CD4-positive, alpha-beta T cell treated with Interleukin-17A for 4 hours (primary cell): ENCODE measurements at places on chromosomes 1 and 21.
A peak's percentile ranks its signal among the peaks of the same experiment; 100 is the strongest.

DNA sequence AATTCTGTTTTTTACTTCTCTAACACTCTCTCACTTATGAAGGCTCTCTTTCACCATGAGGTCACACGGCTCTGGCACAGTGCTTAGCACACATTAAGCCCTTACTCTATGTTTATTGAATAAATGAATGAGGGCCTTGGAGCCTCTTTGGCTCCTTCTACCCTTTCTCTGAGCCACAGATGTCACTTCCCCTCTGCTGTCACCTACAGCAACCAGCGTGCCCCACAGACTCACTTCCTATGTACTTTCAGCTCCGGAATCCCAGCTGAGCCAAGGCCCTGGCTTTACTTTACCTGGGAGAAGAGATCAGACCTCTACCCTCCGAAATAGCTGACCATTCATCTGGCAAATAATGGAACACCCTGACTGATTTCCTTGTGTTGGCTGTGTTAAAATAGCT lies 53.7 kb upstream of the HMCN1 start:
- DNase-seq: peak; percentile 34

DNA sequence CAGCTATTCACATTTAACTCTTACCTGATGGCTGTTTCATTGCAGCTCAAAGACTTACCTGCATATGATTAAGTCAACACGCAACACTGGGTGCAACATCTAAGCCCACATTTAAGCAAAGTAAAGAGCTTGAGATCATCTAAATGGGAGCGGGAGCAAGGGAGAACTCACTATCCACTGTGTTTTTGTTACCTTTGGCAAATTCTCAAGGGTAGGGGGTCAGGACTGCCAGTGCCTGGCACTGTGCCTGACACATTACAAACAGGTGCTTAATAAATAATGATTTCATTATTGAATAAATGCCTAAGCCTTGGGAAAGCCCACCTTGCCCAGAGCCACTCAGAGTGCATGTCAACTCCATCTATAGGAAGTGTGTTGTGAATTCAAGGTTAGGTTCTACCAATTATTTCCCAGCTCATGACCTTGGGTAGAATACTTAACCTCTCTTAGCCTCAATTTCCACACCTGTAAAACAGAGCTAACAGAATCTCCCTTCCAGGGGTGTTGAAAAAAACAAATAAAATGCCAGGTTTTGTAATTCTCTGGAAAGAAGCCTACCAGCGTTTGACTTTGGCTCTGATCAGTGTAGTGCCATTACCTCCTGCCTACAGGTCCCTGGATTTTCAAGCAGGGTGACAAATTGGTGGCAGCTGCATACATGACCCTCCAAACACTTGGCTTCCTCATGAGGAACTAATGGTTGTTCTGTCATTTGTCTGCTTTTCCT lies 109.7 kb downstream of the TGFBR3 start:
- DNase-seq: no peak

DNA sequence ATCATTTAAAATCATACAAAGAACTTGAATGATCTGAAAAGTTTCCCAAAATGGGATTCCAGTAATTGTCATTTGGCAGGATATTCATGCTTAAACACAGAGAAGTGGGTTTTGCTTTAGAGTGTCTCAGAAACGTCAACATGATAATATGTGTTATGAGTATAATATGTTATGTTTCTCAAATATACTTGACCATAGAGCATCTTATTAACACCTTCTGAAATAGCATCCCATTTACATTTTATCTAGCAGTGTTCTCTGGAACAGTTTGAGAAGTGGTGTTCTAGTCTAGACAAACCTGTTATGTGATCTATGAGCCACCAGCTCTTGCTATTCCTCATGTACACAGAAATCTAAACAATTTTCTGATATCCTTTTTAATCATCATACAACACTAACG lies 588.8 kb upstream of the PBX1 start:
- no peak for DNase-seq

- DNase-seq: no peak
These were observed 65.2 kb downstream of the NOS1AP start for GRCh38 chr1:162134646-162135045.

DNA sequence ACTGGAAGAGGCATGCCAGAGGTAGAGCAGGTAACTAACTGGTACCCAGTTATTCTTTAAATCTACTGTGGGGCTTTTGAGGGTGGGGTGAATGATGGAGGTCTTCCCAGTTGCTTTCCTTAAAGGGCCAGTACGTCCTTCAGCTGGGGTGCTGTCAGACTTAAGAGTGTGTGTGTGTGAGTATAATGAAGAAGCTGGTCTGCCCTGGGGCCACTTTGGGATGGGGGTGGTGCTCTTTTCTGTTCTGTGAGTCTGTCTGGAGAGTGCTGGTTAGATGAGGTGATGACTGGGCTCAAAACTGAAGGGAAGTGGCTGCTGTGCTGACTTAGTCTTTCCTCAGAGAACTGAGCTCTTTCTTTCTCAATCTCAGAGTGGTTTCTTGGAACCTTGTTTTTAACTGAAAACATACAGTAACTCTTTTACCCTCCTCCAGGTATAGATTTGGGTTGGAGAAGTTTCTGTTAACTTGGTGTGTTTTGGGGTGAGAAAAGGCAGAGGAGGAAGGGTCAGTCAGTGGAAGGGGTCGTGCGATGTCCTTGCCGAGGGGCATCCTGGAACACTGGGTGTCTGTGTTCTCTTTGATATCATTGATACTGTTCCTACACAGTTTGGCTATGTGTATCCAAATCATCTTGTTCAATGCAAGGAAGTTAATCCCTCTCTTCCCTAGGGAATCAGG lies 746 bp downstream of the MACF1 start:
- peak; percentile 79 for DNase-seq

- no peak for DNase-seq
These were observed 152.8 kb downstream of the PPP1R12B start for GRCh38 chr1:202501281-202501680.

DNA sequence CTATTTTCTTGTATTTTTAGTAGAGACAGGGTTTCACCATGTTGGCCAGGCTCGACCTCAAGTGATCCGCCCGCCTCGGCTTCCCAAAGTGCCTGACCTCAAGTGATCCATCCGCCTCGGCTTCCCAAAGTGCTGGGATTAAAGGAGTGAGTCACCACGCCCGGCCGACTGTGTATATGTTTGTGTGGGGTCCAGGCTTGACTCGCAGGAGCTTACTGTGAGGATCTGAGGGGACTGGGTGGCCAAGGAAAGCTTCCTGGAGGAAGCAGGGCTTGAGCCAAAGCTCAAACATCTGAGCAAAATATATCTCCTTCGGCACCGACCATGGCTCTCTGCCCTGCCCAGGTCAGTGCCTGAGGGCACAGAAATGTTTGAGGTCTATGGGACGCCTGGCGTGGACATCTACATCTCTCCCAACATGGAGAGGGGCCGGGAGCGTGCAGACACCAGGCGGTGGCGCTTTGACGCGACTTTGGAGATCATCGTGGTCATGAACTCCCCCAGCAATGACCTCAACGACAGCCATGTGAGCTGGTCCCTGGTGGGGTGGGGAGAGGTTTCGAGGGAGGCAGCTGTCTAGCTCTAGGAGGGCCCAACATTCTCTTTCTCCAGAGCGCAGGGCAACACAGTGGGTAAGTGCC lies 10.5 kb downstream of the PADI3 start:
- no peak for DNase-seq

DNA sequence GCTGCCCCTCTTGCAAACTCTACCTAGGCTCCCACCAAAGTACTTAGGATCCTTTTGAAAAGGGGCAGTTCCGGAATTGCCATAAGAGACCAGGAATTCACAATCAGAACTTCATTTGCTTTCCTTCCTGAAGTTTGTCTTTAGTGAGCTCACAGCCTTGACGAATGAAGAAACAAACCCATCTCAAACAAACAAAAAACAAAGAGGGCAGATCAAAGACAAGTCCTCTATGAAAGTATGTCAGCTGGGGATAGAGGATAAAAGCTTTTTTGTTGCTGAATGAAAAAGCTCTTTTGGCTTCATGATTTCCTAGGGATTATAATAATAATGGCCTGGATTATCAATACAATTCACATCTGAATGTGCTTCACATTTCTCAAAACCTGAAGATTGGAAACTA lies 357.9 kb upstream of the DUSP10 start:
- no peak for DNase-seq

- DNase-seq: no peak
These were observed 5.3 kb upstream of the CELSR2 start for GRCh38 chr1:109243860-109244552.

DNA sequence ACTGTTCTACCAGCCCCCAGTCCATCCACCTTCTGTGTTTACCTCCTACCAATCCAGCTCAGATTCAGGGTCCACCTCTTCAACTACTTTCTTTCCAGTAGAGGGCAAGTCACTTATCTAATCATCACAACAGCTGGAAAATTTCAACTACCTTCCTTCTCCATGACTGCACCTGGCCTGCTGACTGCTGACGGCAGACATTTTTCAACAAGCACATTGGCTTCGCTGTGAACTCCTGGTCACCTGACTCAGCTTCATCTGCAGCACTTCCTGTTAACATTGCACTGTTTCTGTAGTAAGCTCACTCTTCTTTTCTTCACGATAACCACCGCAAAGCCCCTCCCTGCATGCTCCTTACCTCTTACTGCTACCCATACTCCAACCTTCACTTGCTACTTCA lies 405.7 kb downstream of the NTNG1 start:
- DNase-seq: no peak

DNA sequence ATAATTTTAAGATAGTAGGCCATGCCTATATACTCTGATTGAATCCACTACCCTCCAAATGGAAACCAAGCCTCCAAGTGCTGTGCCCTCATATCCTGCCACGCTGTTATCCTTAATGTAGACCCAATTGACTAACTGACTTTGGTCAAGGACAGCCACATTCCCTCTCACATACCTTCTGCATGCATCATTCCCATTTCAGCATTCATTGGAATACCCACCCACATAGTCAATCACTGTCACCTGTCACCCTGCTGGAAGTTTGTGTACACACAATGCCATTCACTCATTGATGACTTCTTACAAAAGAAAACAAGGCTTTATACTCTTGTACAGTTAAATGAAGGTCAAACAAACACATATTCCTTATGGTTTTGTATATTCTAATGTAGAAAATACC lies 221.1 kb upstream of the PBX1 start:
- DNase-seq: no peak
